ENCODE measurements at places on chromosomes 4 and X. TPM values are rescaled to one million over a fixed set of nuclear protein-coding genes. Genes with fewer than 3 reads are reported as not detected.

CCKAR gene
- not detected for total RNA-seq

RAB39B gene
- 8.7 TPM for total RNA-seq

RADX gene
- total RNA-seq = 10.5 TPM

SPARCL1 gene
- not detected for total RNA-seq

SPANXB1 gene
- not detected for total RNA-seq

- no peak overlapping the region for H3K4me3 ChIP-seq
- no peaks in the 10 kb centered on the region for H3K27me3 ChIP-seq
- no peaks in the 10 kb centered on the region for H3K36me3 ChIP-seq
- no peaks in the 10 kb centered on the region for H3K4me1 ChIP-seq
- no peak for DNase-seq
- no peak overlapping the region for H3K27ac ChIP-seq
Measured at GRCh38 chrX:81305240-81305639, 103.3 kb downstream of the SH3BGRL start.

- no peak for DNase-seq
- no peaks in the 10 kb centered on the region for H3K36me3 ChIP-seq
- H3K27ac ChIP-seq = peak overlapping the region; percentile 51
- no peak overlapping the region for H3K4me3 ChIP-seq
Measured at GRCh38 chr4:87078987-87079486, 141.4 kb downstream of the KLHL8 start.

- H3K27me3 ChIP-seq = no peaks in the 10 kb centered on the region
- no peak overlapping the region for H3K4me3 ChIP-seq
- DNase-seq = no peak
- H3K4me1 ChIP-seq = no peaks in the 10 kb centered on the region
- H3K27ac ChIP-seq = no peak overlapping the region
Measured at GRCh38 chr4:33715841-33716395, 2528.4 kb downstream of the ARAP2 start.

DNA sequence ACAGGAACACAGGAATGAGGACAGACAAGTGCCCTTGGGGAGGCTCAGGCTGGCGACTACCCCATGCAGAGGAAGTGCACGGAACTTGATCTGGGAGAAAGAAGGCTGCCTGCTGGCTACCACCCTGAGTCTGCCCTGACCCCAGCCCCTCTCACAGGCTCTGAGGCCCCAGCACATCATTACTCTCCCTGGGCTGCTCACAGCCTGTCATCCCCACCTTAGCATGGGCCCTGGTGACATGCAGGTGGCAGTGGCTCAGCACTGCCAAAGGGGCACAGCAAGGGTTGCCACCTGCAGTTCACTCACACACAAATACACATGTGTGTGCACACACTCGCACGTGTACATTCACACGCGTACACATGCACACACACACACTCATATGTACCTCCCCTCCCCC is 26.1 kb upstream of the MAMLD1 start:
- no peaks in the 10 kb centered on the region for H3K4me1 ChIP-seq
- DNase-seq = no peak
- H3K27me3 ChIP-seq = no peaks in the 10 kb centered on the region
- no peaks in the 10 kb centered on the region for H3K36me3 ChIP-seq
- H3K27ac ChIP-seq = no peak overlapping the region

- no peak overlapping the region for H3K4me3 ChIP-seq
- H3K27me3 ChIP-seq = peaks cover 28% of the 10 kb centered on the region
- H3K4me1 ChIP-seq = peaks cover 29% of the 10 kb centered on the region
- no peak overlapping the region for H3K27ac ChIP-seq
Measured at GRCh38 chr4:1575418-1576303, 108.5 kb downstream of the FAM53A start.

DNA sequence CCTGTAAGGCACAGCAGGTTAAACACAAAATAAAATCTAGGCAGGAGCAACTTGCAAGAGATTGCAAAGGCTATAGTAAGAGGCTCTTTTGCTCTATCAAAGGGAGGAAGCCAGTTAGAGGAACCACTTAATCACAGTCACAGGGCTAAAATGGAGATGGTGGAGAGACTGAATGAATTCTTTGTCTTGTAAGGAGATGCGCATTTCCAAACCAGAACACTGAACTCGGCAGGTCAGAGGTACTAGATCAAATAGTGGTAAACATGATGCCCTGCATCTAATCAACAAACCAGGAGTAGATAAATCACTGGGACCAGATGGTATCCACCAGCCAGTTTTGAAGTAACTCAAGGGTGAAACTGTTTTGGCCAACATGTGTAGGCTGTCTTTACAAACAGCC is 55.8 kb downstream of the GPC4 start:
- peak overlapping the region; percentile 46 for H3K27ac ChIP-seq
- DNase-seq = no peak
- H3K27me3 ChIP-seq = no peaks in the 10 kb centered on the region
- no peak overlapping the region for H3K4me3 ChIP-seq
- peaks cover 9% of the 10 kb centered on the region for H3K4me1 ChIP-seq

DNA sequence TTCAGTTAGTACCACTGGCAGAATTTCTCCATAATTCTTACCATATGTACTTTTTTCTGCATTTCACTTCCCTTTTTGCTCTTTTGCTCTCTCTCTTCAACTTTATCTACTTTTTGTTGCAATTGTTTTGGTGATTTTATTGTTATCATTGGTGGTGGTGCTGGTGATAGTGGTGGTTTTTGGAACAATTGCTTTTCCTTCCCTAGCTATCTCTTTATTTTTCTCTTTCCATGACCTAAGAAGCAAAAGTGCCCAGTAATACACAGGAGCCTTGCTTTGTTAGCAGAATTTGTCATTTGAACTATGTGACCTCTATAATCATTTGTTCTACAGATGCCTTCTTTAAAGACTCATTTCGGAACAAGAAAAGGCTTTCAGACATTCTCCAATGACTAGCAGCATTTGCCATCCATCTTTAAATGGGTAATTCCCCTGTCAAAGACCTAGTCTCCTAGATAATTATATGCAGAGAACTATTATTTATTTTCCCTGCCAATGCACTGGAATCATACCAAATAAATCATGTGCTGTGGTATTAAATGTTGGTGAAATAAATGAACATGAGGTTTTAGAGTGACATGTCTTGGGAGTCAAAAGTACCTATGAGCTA is 154.5 kb downstream of the GASK1B start:
- no peak for DNase-seq
- no peaks in the 10 kb centered on the region for H3K36me3 ChIP-seq
- H3K27me3 ChIP-seq = no peaks in the 10 kb centered on the region
- H3K4me1 ChIP-seq = no peaks in the 10 kb centered on the region
- H3K4me3 ChIP-seq = no peak overlapping the region
- H3K27ac ChIP-seq = no peak overlapping the region

DNA sequence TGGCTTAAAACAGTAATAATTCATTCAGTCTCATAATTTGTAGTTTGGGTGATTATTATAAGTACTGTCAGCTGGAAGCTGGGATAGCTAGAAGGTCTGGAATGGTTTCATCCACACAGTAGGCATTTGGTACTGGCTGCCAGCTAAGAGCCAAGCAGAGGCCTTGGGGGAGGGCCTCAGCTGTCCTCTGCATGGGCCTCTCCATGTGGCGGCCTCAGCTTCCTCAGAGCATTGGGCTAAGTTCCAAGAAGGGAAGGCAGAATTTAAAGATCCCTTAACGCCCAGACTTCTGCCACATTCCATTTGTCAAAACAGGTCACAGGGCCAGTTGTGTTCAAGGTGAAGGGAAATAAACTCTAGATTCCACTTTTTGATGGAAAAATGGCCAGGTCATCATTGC is 93.3 kb downstream of the NEUROG2 start:
- peaks cover 31% of the 10 kb centered on the region for H3K4me1 ChIP-seq
- no peaks in the 10 kb centered on the region for H3K36me3 ChIP-seq
- no peak for DNase-seq
- H3K27me3 ChIP-seq = peaks cover 21% of the 10 kb centered on the region
- no peak overlapping the region for H3K4me3 ChIP-seq

All from neural progenitor cell (in vitro differentiated cells).